ENCODE measurements at places on chromosomes 6 and 20.

DNA sequence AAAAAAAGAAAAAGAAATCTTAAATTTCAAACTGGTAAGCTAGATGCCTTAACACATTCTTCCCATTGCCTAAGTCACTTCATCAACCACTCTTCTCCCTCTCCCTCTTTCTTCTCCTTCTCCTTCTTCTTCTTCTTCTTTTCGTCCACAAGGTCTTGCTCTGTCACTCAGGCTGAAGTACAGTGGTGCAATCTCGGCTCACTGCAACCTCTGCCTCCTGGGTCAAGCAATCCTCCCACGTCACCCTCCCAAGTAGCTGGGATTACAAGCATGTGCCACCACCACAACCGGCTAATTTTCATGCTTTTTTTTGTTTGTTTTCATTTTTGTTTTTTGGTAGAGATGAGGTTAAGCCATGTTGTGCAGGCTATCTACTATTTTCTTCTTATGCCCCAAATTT lies 60.2 kb downstream of the GPR63 start:
- DNase-seq, result no peak

- DNase-seq, result no peak
Measured at GRCh38 chr6:109055771-109056235, 38.8 kb downstream of the SESN1 start.

- no peak for DNase-seq
Measured at GRCh38 chr6:38153798-38154345, 334.3 kb downstream of the ZFAND3 start.

- no peak for DNase-seq
Measured at GRCh38 chr6:126388104-126388598, 48.2 kb downstream of the CENPW start.

GRCh38 chr6:36033935-36034334 lies 6.3 kb downstream of the MAPK14 start:
- DNase-seq, result peak; percentile 19

DNA sequence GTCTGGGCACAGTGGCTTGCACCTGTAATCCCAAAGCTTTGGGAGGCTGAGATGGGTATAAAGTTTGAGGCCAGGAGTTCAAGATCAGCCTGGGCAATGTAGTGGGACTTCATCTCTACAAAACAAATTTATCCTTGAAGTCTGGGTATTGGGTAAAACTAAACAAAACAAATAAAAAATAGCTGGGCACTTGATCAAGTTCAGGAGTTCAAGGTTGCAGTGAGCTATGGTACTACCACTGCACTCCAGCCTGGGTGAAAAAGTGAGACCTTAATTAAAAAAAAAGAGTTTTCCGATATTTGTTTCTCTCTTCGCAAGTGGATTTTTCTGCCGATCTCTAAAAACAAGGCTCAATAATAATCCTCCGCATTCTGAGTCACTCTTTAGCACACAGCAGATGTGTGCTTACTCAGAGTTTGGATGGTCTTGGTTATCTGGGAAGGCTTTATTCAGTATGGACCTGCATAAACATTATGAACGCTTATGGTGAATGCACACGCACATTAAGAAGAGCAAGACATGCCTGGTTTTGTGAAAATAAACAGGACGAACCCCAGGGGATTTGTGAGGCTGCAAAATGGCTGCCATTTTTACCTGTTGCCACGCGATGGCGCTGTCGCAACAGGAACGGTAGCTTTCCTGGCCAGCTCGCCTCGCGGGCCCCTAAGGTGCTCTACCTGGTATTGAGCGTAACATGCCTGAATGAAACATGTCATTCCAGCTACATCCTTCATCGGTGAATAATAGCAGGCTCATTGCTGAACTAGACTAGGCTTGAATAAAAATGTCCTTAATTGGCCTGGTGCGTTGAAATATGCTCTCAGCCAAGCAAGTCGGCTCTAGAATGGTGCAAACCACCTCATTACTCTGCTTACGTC lies 6.0 kb downstream of the OPN5 start:
- DNase-seq, result peak; percentile 21

DNA sequence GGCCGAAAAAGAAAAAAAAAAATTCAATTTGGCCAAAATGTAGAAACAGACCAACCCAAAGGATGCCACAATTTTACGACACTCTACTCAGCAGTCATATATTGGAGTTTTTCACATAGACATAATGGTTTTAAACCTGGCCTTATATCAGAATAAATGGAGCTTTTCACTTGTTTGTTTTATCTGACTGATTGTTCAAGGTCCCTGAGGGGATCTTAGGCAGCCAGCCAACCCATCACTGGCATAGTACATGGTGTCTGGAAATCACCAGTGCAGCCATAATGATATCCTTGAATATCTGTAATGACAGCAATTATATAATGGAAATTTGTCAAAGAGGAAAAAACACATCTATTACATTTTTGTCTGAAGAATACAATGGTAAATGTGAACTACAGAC lies 96.9 kb downstream of the PRSS35 start:
- DNase-seq, result no peak

GRCh38 chr6:47084610-47085009 lies 42.5 kb upstream of the ADGRF1 start:
- no peak for DNase-seq

DNA sequence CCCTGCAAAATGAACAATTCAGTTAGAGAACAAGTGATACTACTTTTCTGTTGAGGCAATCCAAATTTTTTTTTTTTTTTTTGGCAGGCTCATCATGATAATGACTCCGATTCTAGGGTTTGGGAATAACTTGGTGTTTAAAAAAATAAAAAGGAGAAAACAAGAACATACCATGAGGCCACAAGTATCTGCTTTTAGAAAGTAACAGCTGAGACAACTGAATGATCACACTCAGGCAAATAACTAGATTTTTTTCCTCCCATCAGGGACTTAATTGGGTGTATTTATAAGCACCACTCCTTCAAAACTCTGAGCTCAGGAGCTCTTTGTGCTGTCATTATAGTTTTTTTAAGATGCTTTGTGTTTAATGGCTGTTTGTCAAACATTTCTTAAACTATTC lies 29.6 kb downstream of the PAK5 start:
- no peak for DNase-seq

DNA sequence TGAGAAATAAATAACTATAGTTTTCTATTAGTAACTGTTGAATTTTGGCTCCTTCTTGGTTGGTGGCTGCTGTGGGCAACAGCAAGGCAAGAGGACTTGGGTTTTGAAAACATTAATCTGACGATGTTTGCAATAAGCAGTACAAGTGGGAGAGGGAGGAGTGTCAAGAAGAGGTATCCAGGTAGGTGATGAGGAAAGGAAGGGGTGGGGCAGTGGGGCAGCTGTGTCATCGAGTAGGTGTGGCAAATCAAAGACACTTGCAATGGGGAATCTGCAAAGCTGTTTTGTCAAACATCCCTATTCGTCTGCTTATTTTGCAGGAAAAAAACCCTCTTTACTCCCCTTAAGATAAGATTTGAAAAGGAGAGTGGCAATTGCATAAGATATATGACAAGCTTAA lies 171.9 kb upstream of the MAP3K7 start:
- no peak for DNase-seq

GRCh38 chr6:52544602-52545405 lies 32.1 kb downstream of the TRAM2 start:
- DNase-seq, result no peak

GRCh38 chr6:159174263-159174969 lies 5.2 kb downstream of the FNDC1 start:
- peak; percentile 52 for DNase-seq

DNA sequence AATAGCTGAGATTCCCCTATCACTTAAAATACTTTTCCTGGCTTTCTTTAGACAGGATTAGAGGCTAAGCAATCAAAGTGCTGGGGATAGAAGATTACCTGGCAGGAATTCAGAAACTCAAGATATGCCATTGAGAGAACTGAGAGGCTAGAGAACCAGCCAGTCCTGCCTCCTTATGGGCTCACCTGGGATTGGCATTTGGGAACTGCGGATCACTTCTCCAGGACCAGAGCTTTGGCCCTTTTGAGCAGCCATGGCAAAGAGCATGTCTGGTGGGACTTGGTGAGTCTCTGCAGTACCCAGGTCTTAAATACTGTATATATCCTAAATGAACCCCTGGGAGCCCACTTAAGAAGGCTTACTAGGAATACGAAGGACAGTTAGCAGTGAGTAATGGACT lies 399.1 kb downstream of the BTBD3 start:
- DNase-seq, result no peak

GRCh38 chr6:54072635-54073313 lies 38.5 kb upstream of the MLIP start:
- no peak for DNase-seq

DNA sequence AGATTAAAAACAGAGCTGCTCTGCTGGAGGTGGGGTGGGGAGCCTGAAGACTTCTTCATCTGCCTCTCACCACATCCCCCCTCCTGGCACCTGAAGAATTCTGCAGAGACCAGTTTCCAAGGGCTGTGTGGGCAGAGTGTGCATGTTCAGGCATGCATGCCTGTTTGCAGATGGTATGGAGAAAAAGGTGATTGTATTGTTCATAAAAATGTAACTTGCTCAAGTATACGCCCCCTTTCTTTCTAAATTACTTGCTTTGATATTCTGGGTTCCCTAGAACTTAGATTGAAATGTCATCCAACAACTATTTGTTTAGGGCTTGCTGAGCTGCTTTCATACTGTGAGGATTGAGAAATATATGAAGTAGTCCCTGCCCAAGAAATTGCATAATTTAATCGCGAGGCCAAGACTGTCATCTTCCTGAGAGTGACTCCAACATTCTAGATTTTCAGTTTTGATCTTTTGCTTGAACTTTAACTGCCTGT lies 83.6 kb downstream of the LCA5 start:
- DNase-seq, result no peak

GRCh38 chr6:31530659-31531058 lies 1.9 kb downstream of the MCCD1 start:
- DNase-seq, result no peak

DNA sequence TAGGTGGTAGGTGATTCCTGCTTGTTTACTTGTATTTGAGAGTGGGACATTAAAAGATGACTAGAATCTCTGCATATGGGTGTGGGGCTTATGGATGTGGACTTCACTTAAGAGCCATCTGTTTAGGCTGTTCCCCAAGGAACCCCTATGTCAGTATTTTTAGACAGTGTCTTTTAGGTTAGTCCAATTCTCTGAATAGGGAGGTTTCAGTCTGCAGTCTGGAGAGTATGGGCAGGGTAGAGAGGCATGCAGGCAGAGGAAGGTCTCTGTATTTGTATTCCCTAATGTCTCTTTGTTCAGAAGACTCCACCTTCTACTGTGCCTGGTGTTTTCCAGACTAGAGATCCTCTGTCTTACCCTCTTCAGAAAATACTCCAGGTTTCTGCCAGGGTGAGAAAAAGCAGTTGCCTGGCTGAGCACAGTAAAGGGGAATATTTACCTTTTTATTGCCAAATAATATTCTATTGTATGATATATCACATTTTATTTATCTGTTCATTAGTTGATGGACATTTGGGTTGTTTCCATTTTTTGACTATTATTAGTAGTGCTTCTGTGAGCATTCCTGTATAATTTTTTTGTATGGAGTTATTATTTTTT lies 19.1 kb downstream of the SLX4IP start:
- no peak for DNase-seq

GRCh38 chr6:89750338-89750737 lies 69.3 kb downstream of the MDN1 start:
- no peak for DNase-seq

- no peak for DNase-seq
Measured at GRCh38 chr20:40331249-40331648, 357.8 kb downstream of the MAFB start.

DNA sequence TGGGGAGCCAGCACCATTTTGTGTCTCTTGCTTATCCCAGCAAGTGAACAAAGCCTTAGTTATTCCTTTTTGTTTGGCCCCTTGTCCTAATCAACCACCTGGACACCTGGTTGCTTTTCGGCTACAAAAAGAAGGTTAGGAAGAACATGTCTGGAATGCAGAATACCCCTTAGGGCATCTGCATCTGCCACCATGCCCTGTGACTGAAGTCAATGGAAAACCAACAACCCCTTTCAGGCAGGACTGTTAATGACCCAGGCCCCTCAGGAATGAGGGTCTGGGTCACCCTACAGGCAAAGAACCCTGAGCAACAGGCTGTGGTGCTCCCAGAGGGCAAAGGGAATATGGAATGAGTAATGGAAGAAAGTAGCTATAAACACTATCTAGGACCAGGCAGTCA lies 78.5 kb downstream of the PDE10A start:
- DNase-seq, result no peak

DNA sequence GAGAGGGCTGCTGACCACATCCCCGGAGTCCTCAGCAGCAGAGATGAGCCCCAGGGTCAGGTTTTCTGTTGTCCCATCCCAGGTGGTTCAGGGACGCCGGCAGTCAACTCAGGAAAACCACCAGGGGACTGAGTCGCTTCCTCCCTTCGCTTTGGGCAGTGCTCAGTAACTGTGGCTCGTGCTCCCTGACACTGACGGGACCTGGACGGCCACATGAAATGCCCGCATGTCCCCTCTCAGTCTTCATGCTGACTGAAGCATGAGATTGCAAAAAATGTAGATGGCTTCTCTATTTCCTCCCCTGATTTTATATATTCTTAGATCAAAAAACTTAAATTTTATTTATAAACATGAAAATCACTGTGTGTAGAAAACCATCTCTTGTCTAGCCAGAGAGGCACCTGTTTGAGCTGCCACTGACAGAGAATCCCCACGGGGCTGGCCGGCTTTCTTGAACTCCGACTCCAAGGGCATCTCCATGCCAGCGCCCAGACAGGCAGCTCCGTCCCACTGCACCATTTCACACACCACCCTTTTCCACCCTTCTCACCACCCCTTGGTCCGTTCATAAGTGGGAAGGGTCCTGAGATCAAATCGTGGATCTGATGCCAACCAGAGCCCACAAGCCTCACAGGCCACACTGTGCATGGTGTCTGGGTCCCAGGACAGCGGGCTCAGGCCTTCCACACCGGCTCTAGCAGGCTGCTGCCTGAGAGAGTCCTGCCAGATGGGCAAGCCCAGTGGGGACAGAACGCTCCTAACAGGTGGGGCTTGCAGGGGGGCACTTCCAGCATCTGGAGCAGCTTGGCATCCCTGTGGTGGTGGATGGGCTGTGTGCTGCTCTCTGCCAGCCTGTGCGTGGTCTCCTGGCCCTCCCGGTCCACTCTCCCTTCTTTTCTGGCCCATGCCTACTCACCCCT lies 98.2 kb downstream of the SMOC2 start:
- no peak for DNase-seq

GRCh38 chr6:12576389-12576788 lies 140.2 kb upstream of the PHACTR1 start:
- no peak for DNase-seq

GRCh38 chr6:48961781-48962415 lies 501.2 kb downstream of the MMUT start:
- no peak for DNase-seq

DNA sequence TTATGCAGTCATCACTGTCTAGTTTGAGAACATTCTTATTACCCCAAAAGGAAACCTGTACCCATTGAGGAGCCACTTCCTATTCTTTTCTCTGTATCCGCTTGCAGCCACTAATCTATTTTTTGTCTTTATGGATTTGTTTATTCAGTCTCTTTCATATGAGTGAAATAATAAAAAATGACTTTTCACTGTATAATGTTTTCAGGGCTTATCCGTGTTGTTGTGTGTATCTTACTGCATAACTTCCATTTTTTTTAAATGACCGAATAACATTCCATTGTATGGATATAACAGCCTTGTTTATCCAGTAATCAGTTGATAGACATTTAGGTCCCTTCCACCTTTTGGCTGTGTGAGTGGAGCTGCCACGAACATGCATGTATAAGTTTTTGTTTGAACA lies 86.6 kb downstream of the ZFAND3 start:
- DNase-seq, result no peak
